ENCODE measurements at places on chromosomes 13 and 19.

DNA sequence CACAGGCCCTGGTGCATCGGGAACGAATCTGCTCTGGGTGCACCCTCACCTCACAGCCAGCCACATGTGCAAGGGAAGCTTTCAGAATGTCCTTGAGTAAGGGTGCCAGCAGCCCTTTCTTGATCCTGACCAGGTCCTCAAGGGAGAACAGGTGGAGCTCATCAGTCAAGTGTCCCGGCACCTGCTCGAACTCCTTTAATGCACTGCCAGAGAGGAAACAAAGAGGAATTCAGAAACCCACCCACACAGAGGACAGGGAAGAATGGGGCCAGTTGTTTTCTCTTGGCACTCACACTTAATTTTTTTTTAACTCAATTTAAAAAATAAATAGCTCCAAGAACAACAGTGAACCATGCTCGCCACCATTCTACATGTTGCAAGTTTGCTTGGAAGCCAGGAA is 41.7 kb downstream of the RUBCNL start:
- no peaks in the 10 kb centered on the region for H3K27me3 ChIP-seq
- no peak overlapping the region for H3K4me3 ChIP-seq
- H3K36me3 ChIP-seq, result no peaks in the 10 kb centered on the region
- no peak overlapping the region for H3K27ac ChIP-seq
- no peak for DNase-seq

- no peaks in the 10 kb centered on the region for H3K36me3 ChIP-seq
- no peaks in the 10 kb centered on the region for H3K4me1 ChIP-seq
- H3K27ac ChIP-seq, result no peak overlapping the region
- no peak for DNase-seq
These were observed 11.3 kb downstream of the ABCA7 start for GRCh38 chr19:1050989-1051788.

DNA sequence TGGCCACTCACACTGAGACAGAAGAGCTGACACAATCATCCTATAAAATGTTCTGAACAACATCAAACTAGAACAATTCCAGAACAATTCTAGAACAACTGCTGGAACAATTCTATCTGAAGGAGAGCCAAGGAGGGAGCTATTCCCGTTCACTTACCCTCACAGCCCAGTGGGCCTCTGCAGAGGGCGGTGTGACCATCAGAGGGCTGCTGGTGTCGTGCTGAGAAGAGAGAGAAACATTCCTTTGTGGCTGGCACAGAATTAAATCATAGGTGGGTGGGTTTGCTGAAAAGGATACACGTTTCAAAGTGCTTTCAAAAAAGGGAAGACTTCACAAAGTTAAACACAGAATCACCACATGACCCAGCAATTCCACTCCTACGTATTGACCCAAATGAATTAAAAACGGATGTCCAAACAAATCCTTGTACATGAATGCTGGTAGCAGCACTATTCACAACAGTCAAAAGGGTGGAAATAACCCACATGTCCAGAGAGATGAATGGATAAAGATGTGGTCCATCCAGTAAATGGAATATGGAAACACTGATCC is 34.9 kb downstream of the EPS15L1 start:
- no peak for DNase-seq
- no peaks in the 10 kb centered on the region for H3K27me3 ChIP-seq

DNA sequence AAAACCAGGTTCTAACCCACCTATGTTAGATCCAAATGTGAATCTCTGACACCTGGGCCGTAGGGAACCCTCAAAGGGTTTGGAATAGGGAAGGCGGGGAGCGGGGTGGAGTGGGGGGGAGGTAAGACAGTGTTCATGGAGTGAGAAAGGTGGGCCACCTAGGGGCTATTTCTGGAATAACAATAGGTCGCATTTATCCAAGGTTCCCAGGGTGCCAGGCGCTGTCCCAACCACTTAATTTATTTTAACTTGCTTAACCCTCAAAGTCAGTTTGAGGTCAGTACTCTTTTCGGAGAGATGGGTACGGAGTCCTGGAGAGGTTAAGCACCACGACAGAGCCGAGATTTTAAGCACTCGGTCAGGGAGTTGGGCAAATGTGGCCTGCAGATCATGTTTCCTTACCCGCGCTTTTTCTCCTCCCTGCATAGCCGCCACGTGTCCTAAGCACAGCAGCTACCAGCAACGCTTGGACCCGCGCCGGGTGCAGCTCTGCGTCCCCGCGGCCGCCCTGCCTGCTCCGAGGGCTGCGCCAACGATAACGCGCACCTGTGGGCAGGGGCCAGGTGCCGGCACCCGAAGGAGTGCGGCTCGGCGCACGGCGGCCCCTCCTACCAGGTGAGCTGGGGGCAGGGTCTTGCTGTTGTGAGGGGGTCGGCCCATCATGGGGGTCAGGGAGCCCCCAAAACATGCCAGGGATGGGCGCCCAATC is 25.0 kb upstream of the FXYD3 start:
- H3K27ac ChIP-seq, result no peak overlapping the region
- no peak overlapping the region for H3K4me3 ChIP-seq
- H3K27me3 ChIP-seq, result peaks cover 2% of the 10 kb centered on the region
- peaks cover 29% of the 10 kb centered on the region for H3K4me1 ChIP-seq
- DNase-seq, result peak; percentile 42
